ENCODE measurements at places on chromosomes 11 and 22.

- no peak for DNase-seq
Measured at GRCh38 chr22:44192816-44193534, 12.2 kb downstream of the PARVG start.

- no peak for DNase-seq
Measured at GRCh38 chr11:101446238-101446637, 137.6 kb downstream of the TRPC6 start.

DNA sequence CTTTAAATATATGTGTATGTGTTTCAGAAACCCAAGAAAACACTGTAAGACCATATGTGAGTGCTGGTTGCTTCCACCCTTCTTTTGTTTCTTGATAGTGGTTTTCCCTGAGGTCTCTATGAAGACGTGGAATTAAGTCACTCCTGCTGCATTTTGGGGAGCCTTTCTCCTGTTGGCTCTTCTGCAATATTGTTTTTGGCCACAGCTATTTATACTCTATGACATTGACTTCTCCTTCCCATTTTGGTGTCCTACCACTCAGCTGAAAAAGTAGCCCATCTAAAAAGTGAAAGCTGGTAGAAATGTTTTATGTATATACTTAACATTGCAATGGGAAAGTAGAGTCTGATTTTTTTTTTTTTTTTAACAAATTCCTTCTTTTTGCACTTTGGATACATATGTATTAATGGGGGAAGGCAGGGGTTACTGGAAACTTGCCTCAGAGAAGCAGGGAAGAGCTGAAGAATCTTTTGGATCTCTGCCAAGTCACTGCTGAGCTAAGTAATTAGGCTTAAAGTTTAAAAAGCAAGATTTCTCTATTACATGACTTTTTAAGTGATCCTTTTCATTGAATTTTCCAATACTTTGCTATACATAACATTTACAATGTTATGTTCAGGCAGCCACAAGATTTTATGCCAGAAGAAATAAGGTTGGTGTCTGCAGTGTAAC lies 1.8 kb downstream of the TTC17 start:
- no peak for DNase-seq

GRCh38 chr11:332651-333480 lies 12.2 kb upstream of the IFITM3 start:
- no peak for DNase-seq

DNA sequence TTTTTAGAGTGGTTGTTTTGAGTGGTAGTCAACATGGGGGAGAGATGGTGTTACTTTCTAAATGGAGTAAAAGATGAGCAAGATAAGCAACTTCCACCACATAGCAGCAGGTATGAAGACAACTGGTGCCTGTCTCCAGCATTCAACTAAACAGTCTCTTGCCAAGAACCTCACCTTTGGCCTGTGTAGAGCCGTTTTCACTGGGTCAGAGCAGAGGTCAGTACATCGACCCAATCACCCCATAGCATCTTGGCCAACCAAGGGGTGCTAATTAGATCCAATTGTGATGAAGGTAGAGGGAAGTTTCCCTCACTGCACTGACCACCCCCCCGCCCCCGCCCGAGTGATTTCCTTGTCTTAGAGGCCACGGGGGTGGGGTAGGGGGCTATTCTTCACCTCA lies 188.2 kb downstream of the BLID start:
- no peak for DNase-seq

GRCh38 chr11:45968901-45969300 lies 46.4 kb downstream of the LARGE2 start:
- DNase-seq = no peak

DNA sequence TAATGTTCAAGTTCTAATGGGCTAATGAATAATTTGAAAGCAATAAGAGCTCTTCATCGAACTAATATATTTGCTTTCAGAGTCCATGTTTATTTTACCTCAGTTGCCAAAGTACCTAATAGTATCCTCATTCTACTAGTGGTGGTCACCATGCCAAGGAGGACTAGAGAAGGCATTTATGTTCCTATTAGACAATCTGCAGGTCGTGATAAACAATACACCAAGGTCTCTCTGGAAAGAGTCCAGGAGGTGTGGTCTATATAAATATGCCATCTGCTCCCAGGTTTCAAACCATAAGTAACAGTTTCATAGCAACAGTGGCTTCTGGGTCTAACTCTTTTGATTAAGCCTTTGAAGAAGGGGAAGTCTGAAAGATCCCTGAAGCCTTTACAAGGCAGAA lies 42.9 kb downstream of the ARFGAP3 start:
- DNase-seq = no peak

DNA sequence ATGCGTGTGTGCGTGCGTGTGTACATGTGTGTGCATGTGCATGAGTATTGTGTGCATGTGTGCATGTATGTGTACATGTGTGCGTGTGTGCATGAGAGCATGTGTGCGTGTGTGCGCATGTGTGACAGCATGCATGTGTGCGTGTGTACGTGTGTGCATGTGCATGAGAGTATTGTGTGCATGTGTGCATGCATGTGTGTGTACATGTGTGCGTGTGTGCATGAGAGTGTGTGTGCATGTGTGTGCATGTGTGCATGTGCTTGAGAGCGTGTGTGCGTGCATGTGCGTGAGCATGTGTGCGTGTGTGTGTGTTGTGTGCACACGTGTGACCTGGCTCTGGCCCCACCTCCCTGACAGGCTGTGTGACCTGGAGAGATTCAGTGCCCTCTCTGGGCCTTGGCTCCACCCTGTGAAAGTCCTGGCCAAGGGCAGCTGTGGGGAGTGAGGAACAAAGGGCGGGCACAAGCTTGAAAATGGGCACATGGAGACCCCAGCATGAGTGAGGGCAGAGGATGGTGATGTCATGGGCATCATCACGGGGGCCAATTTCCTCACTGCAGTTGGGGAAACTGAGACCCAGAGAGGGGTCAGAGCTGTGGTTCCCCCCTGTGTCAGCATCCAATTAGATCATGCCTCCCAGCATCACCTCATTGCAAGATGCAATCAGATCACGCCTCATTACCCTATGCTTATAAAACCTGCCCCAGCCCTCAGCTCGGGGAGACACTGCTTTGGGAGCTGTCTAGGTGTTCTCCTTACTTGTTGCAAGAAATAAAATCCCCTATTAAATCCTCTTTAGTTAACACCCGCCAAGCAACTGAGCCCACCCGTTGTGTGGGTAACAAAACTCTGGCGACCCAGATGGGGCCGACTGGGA lies 658 bp downstream of the ACY3 start:
- DNase-seq = no peak

DNA sequence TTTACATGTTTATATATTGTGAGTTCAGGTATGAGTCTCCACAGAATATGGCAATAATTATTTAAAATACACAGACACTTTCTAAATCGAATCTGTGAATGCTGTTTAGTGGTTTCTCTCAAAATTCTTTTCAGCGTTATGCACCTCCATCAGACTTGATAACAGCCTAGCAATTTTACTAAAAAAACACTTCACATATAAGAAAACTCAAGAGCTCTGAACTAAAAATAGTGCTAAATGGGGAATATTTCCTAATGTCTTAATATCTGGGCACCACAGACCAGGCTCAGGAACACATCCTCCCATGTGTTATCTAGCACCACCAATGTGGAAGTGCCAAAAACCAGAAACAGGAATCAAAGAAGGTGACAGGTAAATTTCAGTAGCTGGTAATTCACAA lies 47.9 kb downstream of the ARHGAP32 start:
- DNase-seq = no peak

- DNase-seq = no peak
Measured at GRCh38 chr11:34382532-34383276, 24.9 kb upstream of the ABTB2 start.

DNA sequence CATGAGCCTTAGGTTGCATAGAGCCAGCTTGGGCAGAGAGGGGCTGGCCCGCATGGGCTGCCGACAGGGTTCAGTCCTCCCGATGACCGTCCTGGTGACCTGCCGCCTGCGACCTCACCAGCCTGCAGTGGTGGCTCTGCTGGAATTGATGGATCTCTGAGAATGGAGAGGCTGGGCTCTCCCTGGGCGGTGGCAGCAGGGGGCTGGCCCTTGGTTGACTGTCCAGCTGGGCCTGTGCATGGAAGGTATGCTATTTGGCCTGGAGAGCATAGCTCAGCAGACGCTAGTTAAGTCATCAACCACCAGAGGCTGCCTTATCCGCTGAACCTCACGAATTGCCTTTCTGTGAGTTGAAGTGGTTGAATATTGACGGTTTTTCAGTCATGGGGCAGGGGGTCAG lies 19.7 kb downstream of the GRAMD4 start:
- DNase-seq = no peak

- no peak for DNase-seq
Measured at GRCh38 chr11:106959800-106960199, 58.5 kb downstream of the GUCY1A2 start.
